ENCODE measurements at places on chromosomes 12 and 14.

DNA sequence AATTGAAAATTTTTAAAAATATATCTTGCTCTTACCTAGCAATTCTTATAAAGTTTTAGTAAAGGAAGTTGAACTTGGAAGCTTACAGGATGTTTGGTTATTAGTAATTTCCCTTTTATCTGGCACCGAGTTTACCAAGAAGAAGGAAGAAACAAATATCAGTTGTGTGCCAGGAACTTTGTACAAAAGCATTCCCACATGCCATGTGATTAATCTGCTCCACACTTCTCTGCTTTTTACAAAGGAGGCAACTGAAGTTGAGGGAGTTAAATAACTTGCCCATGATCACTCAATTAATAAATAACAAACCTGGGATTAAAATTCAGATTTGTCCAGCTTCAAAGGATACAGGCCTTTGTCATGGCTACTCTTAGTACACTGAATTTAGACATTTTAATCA lies 122.5 kb upstream of the BCAT1 start:
- DNase-seq = no peak

DNA sequence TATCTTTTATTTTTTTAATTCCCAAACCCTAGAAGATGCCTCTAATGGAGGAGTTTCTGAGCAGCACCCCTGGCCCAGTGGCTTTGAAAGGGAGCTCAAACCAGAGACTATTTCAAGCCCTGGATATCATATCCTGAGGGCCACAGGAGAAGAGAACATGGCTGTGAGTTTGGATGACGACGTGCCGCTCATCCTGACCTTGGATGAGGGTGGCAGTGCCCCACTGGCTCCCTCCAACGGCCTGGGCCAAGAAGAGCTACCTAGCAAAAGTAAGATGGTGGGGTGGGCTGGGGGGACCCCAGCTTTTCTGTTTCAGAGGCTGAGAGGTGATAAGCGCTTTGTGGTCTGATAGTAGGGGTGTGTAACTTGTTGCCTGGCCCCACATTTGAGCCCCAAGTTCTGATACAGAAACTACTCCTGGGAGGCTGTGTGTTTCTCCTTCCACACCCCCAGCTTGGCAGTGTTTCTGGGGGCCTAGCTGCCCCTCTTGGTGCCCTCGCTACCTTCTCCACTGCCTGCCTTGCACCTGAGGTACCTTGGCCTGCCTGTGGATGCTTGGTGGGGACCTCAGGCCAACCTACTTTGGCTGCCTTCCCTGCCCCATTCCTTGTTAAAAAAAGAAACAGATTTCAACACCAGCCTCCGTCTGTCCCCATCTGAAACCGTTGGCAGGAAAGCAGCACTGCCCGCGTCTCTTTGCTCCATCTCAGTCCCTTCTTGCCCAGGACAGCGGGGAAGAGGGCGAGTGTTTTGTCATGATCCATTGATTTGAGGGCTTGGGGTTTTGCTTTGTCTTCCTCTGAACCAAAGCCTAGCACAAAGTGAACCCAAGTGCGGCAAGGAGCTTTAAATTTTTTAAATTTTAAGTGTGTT lies 5.7 kb downstream of the TPCN1 start:
- DNase-seq = no peak

DNA sequence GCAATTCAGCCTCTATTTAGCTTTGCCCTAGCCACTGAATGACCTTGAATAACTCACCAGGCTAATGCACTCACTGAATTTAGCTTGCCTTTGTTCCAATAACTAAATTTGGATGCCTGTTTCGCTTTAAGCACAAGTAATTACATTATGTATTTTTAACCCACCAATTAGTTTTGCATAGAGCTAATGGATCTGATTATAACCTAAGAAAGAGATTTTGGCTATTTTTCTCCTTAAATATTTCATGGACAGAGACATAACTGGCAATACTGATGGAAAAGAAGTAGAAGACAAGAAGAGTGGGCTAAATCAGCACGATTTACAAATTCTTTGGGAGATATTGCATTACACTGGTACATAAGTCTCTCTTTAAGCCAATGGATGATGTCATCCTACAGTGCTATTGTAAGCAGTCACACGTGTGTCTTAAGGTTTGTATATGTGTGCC lies 85.7 kb downstream of the AKAP6 start:
- DNase-seq = no peak

GRCh38 chr14:79584679-79585078 lies 626.6 kb downstream of the DIO2 start:
- DNase-seq = no peak

DNA sequence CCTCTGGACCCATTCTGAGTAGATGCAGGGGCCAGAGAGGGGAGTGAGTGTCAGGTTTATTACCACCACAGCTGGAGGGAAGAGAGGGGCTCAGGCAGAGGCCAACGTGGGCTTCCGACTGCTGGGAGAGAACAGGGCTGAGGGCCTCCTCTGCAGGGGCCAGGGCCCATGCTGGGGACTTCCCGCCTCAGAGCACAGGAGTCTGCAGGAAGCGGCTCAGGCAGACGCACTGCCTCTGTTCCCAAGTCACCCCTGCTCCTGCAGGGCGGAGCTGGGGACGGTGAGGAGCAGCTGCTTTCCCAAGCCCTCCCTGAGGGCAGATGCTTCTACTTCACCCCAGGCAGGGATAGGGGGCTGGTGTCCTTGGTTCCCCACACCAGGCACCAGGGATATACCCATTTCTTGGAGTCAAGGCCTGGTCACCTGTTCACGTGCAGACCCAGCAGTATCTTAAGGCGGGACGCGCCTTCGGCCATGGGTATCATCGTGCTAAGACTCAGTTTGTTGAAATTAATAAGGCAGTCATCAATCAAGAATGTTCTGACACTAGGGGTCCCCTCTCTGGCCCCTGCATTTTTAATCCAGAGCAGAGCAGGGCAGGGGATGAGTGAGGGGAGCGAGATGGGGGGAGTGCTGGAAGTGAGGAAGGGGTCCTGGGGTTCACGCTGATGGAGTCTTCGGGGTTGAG lies 100.0 kb downstream of the PIWIL1 start:
- DNase-seq = no peak

GRCh38 chr14:68440820-68441219 lies 352.0 kb downstream of the ZFP36L1 start:
- no peak for DNase-seq

- DNase-seq = no peak
These were observed 48.4 kb downstream of the ELK3 start for GRCh38 chr12:96242597-96242996.

DNA sequence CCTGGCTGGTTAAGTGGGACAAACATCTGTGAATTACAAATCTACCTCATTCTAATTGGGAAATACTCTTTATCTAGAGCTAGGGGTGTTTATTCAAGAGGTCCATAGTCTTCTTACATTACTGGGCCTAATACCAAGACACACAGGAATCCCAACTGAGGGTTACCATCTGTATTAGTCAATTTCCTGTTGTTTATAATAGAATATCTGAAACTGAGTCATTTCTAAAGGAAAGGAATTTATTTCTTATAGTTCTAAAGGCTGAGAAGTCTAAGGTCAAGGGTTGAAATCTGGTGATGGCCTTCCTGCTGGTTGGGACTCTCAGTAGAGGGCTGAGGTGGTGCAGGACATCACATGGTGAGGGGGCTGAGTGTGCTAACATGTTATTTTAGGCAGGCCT lies 36.0 kb downstream of the RTRAF start:
- DNase-seq = no peak

DNA sequence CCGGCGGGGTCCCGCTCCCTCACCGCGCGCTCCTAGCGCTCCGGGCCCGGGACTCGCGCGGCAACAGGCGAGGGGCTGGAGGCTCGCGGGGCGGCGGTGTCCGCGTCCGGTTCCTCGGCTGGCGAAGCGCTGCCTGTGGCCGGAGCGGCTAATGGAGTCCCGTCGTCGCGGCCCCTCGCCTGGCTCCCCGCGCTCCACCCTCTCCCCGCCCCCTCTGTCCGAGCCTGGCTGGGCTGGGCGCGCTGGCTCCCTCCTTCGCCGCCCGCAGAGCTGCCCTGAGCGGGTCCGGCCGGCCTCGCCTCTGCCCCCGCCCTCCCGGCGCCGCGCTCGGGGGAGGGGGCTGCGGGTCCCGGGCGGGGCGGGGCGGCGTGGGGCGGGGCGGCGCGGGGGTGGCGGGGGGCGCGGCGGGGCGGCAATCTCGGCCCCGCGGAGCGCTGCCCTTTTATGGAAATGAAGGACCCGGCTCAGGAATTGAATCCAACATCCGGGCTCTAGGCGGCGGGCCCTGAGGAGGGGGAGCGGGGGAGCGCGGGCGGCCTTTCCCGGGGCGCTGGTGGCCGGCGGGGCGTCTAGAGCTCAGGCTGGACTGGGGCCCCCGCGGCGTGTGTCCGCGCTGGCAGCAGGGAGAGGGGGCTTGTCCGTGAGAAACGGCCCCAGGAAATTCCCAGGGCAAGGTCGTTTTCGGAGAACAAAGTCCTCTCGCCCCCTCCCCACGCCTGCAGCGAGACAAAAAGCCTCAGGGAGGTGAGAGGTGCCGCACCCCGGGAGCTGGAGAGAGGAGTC lies at the start of gene FERMT2:
FERMT2 (minus strand) TSS at position 153 of the 783 bp plus-strand sequence. CDS start 482 bp downstream, outside the sequence.
- DNase-seq = no peak

DNA sequence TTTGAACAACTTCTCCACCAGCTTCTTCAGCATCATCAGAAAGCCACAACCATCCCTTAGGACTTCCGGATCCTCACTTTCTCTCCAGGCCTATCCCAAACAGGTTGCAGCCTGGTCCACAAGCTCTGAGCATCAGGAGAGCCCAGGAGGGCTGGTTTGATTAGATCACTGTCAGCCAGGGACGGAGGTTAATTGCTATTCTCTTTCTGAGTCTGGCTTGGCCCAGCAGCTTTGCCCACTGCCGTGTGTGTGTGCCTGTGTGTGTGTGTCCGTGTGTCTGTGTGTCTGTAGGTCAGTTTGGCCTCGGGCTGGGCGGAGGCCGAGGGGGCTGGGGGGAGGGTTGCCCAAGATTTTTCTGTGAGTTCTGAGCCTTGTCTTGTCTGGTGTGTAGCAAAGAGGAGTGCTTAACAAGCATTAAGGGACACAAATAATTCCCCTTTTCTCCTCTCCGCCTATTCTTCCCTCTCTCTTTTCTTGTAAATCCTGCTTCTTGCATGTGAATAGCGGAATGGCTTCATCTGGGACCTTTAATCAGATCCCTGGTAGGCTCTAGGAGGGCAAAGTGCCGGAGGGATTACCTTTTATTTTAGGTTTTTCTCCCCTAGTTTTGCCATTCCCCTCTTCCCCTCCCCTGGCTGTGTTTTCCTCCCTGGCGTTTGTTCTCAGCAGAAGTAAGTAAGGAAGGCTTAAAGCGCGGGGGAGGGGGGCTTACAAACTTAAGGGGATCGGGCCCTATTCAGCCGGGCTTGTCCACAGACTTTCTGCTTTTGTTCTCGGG lies 138.2 kb upstream of the LHX5 start:
- no peak for DNase-seq

- DNase-seq = no peak
These were observed 204.3 kb upstream of the KRR1 start for GRCh38 chr12:75715682-75716081.

DNA sequence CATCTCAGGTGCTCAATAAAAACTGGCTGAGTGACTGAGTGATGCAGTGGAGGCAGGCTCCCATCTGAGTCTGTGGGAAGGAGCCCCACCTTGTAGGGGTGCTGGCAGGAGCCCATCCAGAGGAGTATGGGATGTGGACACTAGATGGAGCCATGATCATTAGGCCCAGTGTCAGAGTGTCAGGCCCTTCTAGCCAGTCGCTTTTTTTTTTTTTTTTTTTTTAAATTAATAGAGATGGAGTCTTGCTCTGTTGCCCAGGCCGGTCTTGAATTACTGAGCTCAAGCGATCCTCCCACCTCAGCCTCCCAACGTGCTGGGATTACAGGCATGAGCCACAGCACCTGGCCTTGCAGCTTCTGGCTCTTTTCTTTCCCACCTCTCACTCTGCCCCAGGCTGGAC lies 11.5 kb downstream of the RITA1 start:
- peak; percentile 16 for DNase-seq

GRCh38 chr12:12181511-12181910 lies 85.3 kb downstream of the LRP6 start:
- DNase-seq = no peak

GRCh38 chr12:116818341-116818856 lies 62.8 kb downstream of the HRK start:
- no peak for DNase-seq

DNA sequence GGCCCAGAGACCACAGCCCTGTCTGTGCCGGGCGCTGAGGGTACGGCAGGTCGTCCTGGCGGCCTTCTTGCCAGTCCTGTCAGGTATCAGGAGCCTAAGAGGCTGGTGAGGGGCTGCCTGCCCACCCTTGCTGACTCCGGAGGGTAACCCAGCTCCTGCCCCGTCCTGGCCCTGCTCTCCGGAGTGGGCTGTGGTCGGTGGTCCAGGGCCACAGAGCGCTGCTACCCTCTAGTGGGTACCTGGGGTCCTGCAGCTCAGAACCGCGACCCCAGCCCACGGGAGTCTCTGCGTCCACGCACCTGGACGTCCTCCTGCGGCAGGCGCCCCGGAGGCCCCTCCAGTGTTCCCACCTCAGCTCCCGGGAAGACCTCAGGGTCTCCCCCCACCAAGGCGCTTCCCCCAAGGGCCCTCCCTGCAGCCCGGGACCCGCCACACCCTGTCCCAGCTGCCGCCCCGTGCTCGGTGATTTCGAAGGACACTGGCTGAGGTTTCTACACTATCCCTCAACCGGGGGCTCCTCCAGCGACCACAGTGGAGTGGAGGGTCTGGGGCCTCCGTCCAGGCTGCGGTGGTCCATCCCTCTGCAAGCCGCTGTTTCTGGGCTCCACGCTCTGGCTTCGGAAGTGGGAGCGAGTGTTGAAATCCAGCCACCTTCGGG lies 75.9 kb upstream of the FBRSL1 start:
- DNase-seq = no peak

GRCh38 chr14:23404331-23404900 lies 3.7 kb downstream of the MYH6 start:
- DNase-seq = no peak

DNA sequence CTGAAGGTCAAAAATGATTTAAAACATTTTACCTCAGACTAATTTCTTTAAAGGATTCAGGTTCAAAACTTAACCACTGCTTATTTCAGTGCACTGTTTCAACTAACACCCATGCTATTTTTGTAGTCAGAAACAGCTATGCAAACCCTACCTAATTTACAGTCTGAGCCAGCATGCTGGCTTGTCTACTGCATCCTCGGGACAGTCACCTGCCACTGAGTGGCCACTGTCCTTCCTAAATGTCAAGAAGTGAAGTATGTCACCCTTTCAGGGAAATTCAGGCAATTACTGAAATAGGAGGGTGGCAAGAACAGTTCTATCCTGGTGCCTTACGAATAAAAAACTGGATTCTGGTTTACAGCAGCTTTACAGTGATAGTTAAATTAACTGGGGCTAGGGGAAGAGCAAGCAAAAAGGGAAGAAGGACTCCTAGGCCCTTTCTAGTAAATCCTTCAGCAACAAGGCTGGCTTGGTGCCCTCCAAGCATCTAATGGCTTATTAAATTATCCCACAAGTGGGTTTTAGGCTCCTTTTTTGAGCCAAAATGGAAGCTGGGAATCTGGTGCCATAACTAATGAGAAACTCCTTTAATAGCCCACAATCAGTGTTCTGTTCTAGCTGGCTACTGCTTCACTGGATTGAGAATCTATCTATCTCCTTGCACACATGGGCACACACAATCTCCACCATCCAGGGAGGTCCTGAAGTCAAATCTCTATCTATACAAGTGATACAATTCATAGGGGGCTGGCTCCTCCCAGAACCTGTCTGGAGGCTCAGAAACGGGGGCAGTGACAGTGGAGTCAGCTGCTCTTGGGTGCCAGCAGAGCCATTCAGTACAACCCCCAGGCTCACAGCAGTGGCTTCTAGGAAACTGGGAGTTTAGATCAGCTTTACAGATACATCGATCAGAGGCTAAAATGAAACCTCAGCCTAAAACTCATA lies 43.4 kb downstream of the SH2B3 start:
- no peak for DNase-seq

Measured in activated T-helper 1 cell treated with Interleukin-2 at 50 U/mL for 16 hours (primary cell).